Upper lobe of left lung (tissue), 6 donors: ENCODE measurements at places on chromosomes 4 and X. TPM values are rescaled to one million over a fixed set of nuclear protein-coding genes. Genes with fewer than 3 reads are reported as not detected.

- no peak for DNase-seq
Measured at GRCh38 chr4:86223472-86223871, 136.4 kb downstream of the MAPK10 start.

DNA sequence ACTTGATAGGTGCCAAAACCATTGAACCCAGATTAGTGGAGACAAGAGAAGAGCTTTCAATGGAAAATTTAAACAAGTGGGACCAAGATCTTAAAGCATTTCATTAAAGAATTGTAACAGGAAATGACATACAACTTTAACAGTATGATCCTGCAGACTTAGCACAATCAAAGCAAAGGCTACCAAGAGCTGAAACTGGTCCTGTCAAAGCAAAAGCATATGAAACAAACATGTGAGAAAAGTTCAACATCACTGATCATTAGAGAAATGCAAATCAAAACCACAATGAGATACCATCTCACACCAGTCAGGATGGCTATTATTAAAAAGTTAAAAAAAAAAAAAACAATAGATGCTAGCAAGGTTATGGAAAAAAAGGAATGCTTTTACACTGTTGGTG is 425.6 kb downstream of the IL1RAPL1 start:
- DNase-seq: no peak

- no peak for DNase-seq
Measured at GRCh38 chr4:59537246-59537886, 1662.8 kb upstream of the ADGRL3 start.

GRCh38 chrX:29083823-29084222 is 496.6 kb downstream of the IL1RAPL1 start:
- no peak for DNase-seq

GATA1 gene
- 1.8 TPM for total RNA-seq

ANKRD17 gene
- 52.9 TPM for total RNA-seq
